ENCODE measurements at places on chromosomes 3 and 15.

DNA sequence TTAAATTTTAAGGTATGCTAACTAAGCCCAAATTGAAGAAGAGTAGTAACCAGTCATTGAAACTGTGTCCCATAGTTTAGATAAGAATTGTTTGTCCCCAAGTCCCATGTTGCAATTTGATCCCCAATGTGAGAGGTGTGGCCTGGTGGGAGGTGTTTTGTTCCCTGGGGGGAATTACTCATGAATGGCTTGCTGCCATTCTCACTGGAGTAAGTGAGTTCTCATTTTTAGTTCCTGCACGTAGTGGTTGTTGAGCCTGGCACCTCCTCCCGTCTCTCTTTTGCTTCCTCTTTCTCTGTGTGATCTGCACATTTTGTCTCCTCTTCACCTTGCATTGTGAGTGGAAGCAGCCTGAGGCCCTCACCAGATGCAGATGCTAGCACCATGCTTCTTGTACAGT, 1271.0 kb downstream of the NSUN3 start:
- no peak for DNase-seq

GRCh38 chr3:15820911-15821310, 23.1 kb upstream of the ANKRD28 start:
- no peak for DNase-seq

- DNase-seq: no peak
Measured at GRCh38 chr15:76155731-76156130, 95.9 kb downstream of the TMEM266 start.

- no peak for DNase-seq
Measured at GRCh38 chr3:183210862-183211341, 42.2 kb upstream of the B3GNT5 start.

- no peak for DNase-seq
Measured at GRCh38 chr15:91420689-91421088, 320.6 kb downstream of the SV2B start.

DNA sequence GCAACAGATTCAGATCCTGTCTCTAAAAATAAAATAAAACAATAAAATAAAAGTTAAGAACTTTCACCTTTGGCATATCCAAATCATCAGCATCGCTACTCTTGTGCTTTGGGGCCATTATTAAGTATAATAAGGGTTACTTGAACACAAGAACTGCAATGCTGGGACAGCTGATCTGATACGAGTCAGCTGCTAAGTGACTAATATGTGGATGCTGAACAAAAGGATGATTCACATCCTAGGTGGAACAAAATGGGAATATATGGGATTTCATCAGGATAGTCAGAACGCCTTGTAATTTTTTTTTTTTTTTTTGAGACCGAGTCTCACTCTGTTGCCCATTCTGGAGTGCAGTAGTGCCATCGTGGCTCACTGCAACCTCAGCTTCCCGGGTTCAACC, 29.7 kb downstream of the BUB1B start:
- no peak for DNase-seq

GRCh38 chr15:73442968-73443367, at the start of gene REC114:
Gene REC114 (plus strand): TSS chr15:73443164. CDS start chr15:73443186, 22 bp downstream.
- DNase-seq: no peak

DNA sequence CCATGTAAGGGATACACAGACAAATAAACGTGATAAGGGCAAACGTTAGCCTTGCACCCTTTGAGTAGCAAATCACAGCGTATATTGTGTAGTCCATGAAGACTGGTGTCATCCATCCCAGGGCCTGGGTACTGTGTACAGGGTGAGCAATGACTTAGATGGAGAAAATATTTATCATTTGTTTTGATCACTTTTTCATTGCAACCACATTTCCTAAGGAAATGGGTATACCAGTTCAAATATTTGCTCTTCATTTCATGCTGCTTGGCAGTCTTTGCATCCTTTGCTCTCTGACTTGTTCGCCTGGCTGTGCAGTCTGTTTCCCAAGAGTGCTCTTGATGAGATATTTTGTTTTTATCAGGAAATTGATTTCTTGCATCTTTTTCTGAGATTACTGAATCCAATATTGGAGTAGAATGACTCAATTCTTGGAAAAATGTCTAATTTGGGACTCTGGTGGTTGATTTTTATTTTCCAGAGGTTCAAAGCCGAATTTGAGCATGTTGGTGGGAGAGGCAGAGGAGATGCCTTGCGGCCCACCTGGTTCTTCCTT, 424.6 kb upstream of the SEMA6D start:
- DNase-seq: no peak

GRCh38 chr3:24929521-24929920, 434.9 kb upstream of the THRB start:
- DNase-seq: no peak

- DNase-seq: no peak
Measured at GRCh38 chr15:60204131-60204885, 193.5 kb downstream of the ANXA2 start.

Data from HuH-7 (cell line).